ENCODE measurements at places on chromosomes 3 and 15. TPM values are rescaled to one million over a fixed set of nuclear protein-coding genes. Genes with fewer than 3 reads are reported as not detected.

The CEMIP gene
- 249 TPM for total RNA-seq

The FBXW12 gene
- 0.27 TPM for total RNA-seq

The INSYN1 gene
- total RNA-seq: 1.2 TPM

The NMNAT3 gene
- total RNA-seq: 1.8 TPM

The GOLGA6D gene
- total RNA-seq: not detected

The ALG3 gene
- 34.0 TPM for total RNA-seq

The C15orf40 gene
- 15.8 TPM for total RNA-seq

The CP gene
- total RNA-seq: not detected

The CORO2B gene
- 8.1 TPM for total RNA-seq

The FBXL22 gene
- total RNA-seq: 0.54 TPM

The IL12A gene
- 1.2 TPM for total RNA-seq

The TUSC7 gene
- total RNA-seq: not detected

The SLC38A3 gene
- not detected for total RNA-seq

The CSPG4 gene
- total RNA-seq: 27.8 TPM

The C3orf20 gene
- total RNA-seq: not detected

The TOP2B gene
- total RNA-seq: 176 TPM

The TRIM69 gene
- total RNA-seq: 9.5 TPM

The LEO1 gene
- 21.3 TPM for total RNA-seq

The SMAD6 gene
- 27.2 TPM for total RNA-seq

The NPAP1 gene
- total RNA-seq: 0.16 TPM

The POLQ gene
- total RNA-seq: 10.1 TPM

The FMN1 gene
- 9.2 TPM for total RNA-seq

The GPR176 gene
- 49.7 TPM for total RNA-seq

Data from fibroblast of the aortic adventitia (primary cell).